Stimulated activated CD4-positive, alpha-beta T cell treated with anti-CD3 and anti-CD28 coated beads, Interleukin-1b, Interleukin-23, amount 100 ng/mL, for 4 hours (primary cell): ENCODE measurements at places on chromosomes 2 and 18.

GRCh38 chr2:129721846-129722245 lies 257.6 kb upstream of the RAB6C start:
- DNase-seq: no peak

DNA sequence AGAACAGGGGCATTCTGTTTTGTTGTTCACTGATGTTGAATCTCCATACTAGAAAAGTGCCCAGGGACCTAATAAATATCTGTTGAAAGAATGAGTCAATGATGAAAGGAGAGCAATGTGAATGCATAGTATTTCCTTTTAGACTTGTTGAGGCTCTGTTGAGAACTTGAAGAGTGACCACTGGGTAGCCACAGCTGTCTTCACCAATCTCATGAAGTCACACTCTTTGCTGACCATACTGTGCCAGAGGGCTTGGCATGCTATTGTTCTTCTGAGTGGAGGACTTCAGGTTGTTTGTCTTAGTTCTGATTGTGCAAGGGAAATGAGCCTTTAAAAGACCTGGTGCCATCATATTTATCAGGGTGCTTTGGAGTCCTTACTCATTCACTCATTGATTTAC lies 41.6 kb upstream of the NT5C1B start:
- DNase-seq: no peak

DNA sequence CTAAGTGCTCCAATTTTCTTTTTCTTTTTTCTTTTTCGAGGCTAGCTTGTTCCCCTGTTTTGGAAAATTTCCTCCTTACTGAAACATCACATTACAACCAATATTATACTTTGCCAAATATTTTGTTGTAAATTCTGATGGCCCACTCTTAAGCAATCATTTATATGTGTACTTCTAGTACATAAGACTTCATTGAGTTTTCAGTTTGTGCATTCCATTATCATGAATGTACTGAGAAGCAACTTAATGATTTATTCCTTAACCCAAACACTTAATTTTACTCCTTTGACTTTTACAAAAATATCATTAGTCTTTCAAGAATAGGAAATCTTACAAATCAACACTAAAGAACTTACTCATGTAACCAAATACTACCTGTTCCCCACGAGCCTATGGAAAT lies 242.4 kb downstream of the ARHGAP15 start:
- DNase-seq: no peak

DNA sequence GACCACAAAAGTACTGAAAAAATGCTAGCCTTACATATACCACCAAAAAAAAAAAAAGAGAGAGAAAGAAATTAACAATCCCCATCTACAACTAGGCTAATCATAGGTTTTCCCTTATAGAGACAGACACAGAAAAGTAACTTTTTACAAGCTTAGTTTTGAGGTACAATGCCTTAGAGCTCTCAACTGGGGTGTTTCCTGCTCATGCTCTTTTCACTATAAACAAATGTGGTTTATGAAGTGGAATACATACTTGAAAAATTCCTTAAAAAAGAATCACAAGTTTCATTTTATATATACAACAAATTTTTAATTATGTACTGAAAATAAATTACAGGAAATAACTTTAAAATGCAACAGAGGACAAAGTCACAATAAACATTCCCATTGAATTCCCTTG lies 82.5 kb downstream of the ATL2 start:
- no peak for DNase-seq

DNA sequence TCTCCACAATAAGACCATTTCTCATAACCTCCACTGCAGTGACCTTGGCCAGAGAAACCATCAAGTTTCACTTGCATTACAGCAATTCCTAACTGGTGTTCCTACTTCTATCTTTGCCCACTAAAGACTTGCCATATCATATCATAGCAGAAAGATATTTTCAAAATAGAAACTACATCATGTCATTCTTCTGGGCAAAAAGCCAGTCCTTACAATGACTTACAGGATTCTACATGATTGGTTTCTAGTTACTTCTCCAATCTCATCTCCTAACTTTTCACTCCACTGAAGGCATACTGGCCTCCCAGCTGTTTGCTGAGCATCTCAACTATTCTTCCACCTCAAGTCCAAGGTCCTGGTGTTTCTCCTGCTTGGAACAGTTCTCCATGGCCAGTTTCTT lies 151.4 kb downstream of the HNMT start:
- no peak for DNase-seq

- no peak for DNase-seq
These were observed 1883.3 kb upstream of the CELF4 start for GRCh38 chr18:39448942-39449341.

- no peak for DNase-seq
These were observed 11.9 kb upstream of the NMUR1 start for GRCh38 chr2:231542136-231542535.

GRCh38 chr2:119212139-119212800 lies 11.4 kb upstream of the STEAP3 start:
- DNase-seq: no peak
